ENCODE measurements at places on chromosomes 3 and 15.

DNA sequence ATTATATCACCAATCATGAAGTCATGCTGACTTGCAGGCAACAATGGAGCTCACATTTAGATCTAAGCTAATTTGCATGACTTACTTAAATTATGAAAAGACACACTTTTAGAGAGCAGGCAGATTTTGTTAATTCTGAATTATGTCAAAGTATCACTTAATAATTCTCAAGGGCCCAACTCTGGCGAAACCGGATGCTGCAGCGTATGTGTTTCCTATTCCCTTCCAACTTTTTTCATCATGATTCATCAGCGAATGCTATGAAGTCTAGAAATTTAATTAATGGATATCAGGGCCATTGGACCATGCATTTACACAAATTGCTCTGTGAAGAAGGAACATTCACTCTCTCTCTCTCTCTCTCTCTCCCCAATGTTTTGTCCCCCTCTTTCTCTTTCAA is 63.5 kb upstream of the GOLGA8A start:
- DNase-seq = no peak

- DNase-seq = no peak
These were observed 23.7 kb downstream of the SETMAR start for GRCh38 chr3:4326868-4327267.

GRCh38 chr15:60804986-60805949 is 326.3 kb upstream of the ICE2 start:
- DNase-seq = peak; percentile 12

- DNase-seq = no peak
These were observed 48.9 kb upstream of the FMN1 start for GRCh38 chr15:33243393-33243792.

- DNase-seq = no peak
These were observed 615.6 kb upstream of the DPPA4 start for GRCh38 chr3:109952924-109953323.

DNA sequence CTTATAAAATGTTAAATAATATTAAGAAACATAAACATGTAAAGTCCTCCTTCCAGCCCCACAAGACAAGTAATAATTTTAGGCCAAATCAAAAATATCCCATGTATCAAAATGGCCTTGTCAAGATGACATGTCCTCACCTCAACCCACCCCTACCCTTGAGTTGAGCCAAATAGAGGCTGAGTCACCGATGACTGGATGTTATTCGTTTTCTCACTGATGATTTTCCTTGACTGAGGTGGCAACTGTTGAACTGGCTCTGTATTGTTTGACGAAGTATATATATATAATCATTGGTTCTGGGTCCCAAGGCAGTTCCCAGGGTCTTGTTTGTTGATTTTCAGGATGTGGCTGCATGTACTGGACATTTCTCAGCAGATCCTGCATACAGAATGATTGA is 75.3 kb downstream of the TMEM108 start:
- DNase-seq = no peak

DNA sequence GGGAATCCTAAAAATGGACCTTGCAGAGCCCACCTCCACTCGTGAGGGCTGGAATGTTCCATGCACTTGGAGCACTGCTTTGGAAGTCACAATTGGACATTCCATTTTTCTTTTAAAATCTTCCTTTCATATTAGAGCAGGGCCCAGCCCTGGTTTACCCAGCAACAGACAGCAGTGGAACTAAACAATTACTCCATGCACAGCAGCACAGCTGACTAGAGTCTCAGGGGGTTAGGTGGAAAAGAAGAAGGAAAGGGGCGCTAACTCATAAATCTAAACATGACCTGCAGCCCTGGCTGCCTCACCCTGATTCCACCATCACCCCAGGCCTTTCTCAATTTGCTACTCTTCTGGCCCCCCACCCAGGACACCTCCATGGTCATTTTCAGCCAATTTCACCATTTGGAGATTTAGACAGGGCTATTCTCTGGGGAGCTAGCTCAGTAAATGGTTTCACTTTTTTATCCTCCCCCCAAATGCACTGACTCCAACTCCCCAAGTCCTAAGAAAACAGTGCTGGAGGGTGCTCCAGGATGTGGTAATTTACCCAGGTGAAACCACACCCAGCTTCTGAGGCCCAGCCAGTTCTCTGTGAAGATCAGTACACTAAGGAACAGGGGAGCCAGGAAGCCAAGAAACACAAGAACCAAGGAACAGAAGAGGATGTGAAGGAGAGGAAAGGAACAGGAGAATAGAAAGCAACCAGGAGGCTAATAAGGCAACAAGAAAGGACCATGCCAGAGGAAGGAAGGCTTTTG is 1.6 kb upstream of the LRRC31 start:
- DNase-seq = no peak

DNA sequence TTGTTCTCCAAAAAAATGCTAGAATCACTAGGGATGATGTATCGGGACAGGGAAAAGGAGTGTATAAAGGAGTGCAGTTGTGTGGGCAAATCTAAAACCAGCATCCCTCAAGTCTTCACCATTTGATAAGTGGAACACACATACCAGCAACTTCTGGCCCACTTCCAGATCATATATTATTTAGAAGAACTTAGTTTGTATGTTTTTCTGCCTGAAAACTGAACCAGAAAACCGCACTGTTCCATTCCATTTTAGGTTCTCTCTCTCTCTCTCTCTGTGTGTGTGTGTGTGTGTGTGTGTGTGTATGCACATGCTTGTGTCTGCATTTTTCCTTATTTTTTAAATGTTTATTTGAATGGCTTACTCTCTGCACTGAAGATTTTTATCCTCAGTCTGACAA is 93.5 kb downstream of the SERPINI1 start:
- no peak for DNase-seq

DNA sequence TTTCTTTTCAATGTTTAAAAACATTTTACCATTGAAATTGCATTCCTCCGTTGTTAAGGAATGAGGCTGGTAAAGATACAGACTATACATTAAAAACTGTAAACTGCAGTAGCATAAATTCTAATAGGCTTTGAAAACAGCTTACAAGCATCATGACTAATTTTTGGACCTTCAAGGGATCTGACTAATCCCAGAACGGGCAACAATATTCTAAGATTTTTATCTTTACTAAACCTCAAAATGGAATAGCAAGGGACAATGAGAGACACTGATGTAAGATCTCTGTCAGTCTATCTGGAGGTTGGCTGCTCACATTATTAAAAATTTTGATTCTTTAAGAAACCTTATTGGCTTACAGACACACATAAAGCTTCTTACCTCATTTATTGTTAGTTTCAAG is 74.7 kb downstream of the BTD start:
- DNase-seq = no peak

DNA sequence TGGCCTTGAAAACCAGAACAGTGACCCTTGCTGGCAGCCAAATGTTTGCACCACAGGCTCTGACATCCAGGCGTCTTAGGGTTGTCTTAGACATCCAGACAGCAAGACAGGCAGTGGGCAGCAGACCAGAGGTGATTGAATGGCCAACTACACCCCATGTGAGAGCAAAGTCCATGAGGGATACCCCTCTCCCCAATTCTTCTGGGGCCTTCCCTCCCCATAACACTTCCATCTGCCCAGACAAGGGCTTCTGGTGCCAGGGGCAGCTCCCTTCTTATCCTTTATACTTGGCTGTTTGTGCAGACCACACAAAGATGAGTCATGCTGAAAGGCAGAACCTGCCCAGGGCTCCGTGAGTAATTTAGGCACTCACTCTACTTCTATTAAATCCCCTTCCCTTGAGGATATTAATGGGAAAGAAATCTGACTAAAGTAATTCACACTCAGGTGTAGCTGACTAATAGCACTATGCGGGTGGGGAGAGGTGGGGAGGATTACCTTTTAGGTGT is 257.9 kb downstream of the UACA start:
- no peak for DNase-seq
